ENCODE measurements at places on chromosomes 1 and 21.

DNA sequence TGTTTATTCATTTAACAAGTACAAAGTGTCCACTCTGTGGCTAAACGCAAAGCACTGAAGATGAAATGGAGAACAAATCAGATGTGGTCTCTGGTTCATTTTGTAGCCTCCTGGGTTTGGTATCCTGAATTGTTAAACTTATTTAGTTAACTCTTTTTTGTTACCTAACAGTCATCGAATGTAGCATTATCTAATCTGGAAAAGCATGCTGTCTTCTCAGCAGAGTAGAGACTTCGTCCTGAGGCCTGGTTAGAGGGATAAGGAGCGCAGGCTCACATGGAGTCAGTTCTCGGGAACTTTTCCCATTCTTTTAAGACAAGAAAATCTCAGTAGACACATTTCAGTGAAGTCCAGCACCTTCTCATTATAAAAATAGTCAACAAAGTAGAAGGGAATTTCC is 33.1 kb upstream of the SH3D21 start:
- DNase-seq, result no peak

GRCh38 chr1:8154621-8155052 is 128.5 kb upstream of the ERRFI1 start:
- DNase-seq, result no peak

- DNase-seq, result peak; percentile 43
Observed at GRCh38 chr1:160103658-160104408, 5.4 kb upstream of the IGSF8 start.

DNA sequence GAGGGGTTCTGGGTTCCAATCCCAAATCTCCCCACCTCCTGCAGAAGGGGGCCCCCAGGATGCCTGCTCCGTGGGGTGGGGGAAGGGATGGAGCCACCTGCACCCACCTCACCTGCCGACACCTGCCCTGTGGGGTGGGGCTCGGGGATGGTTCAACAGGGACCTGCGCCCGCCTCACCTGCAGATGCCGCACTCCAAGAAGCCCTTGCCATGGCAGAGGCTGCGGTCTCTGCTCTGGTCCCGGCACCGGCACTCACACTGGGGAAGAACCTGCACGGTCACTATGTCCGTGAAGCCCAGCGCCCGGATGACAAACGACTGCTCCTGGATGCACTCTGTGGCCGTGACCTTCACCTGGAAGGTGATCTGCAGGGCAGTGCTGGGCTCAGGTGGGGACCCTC is 18.1 kb upstream of the PTTG1IP start:
- DNase-seq, result no peak

GRCh38 chr1:234667600-234668576 is 57.9 kb upstream of the IRF2BP2 start:
- no peak for DNase-seq

GRCh38 chr1:98870959-98871903 is 133.4 kb downstream of the PLPPR5 start:
- DNase-seq, result no peak

GRCh38 chr1:201626629-201627275 is 87.8 kb downstream of the NAV1 start:
- DNase-seq, result no peak

- DNase-seq, result no peak
Observed at GRCh38 chr1:37726751-37727585, 34.7 kb downstream of the CDCA8 start.

DNA sequence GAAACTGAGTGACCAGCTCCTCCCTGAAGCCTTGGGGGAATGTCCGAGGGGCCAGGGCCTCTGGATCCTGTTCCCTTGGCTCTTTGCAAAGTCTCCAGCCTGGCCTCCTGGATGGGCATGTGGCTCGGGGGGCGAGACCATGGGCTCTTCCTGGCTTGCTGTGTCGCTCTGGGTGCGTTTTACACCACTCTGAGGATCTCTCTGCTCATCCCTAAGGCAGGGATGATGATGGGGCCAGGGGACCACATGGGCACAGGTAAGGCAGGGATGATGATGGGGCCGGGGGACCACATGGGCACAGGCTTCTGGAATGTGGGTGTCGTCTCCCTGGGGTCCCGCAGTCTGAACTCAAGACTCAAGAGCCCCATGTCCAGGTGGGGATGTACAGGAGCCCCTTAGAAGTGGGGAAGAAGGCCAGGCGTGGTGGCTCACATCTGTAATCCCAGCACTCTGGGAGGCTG is 17.7 kb downstream of the TP73 start:
- no peak for DNase-seq

DNA sequence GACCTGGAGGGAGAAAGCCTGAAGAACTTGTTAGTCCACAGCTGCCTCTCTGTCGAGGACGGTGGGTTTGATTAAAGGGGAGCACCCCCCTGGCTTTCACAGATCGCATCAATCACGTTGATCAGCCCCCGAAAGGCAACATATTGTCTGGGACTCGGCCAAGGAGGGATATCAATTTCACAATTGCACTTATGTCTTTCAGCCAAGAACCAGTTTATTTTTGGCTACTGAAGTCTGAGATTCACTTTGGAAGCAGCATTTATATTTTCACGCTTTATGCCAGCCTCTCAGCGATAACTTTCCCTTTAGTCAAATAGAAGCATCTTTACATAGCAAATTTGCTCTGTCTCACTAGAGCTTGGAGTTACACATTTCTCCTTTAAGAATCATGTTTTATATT is 253.2 kb upstream of the RRP15 start:
- DNase-seq, result no peak

DNA sequence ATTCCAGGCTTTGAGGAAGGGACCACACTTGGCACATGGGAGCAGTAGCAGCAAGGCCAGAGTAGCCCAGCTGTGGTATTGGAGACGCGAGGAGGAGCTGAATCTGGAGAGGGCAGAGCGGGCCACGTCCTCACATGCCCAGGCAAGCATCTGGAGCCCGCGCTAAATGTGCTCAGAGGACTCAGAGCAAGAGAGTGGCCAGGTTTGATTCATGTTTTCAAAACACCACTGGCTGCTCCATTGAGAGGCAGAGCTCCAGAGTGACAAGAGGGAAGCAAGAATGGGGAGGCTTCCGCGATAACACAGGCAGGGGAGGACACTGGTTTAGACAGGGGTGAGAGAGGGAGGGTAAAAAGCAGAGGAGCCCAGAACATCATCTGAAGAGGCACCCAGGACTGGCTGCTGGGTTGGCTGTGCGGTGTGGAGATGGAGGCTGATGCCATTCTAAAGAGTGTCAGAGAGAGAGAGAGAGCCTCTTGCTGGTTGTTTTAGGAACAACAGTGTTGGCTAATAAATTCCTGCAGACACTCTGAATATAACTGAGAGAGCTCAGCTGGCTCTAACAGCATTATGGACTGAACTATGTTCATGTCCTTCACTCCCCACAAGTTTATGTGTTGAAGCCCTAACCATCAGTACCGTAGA is 32.3 kb downstream of the RCAN1 start:
- no peak for DNase-seq

DNA sequence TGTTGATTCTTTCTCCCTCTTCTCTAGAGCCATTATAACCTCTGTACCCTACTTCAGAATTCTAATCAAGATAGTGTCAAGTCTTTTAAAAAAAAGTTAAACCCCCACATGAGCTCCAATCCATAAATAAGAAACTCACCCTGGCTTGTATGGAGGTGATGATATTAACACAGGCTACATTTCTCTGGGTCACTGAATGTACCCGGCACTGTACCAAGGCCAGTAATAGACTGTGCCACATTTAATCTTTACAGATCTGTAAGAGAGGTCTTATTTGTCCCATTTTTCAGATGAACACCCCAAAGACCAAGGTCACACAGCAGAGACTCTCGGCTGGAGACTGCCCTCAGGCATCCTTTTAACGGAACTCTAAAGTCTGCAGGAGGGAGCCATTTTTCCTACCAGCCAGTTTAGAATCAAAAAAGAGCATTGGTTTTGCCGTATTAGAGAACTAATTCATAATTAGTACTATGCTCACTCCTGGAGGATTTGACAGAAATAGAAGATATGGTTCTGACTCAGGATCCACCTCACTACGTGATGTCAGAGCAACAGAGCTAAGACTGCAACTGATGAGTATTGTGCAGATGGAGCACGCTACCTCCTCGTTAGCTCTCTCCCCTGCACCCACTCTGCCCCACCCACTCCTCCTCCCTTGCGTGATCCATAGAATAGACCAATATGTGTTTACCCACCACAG is 217.2 kb upstream of the HOOK1 start:
- no peak for DNase-seq

DNA sequence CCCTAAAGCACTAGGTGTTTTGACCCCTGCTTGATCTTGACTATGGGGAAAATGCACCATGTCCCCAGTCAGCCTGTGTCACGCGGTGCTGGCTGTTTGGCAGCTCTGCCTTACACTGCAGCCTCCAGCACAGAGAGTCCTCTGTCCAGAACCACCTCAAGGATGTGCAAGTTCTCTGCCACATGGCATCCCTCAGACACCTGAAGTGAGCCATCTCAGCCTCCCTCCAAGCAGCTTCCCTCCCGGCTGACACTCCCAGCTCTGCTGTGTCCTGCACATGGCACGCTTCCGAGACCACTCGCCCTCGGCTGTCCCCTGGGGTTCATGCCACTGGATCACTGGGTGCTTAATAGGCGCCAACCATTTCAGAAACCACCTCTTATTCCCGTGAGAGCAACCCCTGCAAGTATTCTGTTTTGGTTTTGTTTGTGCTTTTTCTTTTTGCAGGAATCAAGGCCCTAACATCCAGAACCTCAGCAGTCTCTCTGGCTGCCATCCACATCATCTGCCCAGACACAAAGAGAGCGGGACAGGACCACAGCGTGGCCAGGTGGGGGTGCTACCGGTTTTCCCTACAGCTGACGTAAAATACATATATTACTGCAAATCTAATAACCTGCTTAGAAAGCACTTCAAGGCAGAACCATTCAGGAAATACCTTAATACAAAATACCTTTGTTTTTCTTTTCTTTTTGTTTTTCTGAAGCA is 45.7 kb downstream of the CAPZB start:
- DNase-seq, result peak; percentile 48

GRCh38 chr1:52002038-52002917 is 11.8 kb upstream of the RAB3B start:
- DNase-seq, result peak; percentile 67

- DNase-seq, result no peak
Observed at GRCh38 chr1:26148887-26149286, 10.0 kb upstream of the FAM110D start.

DNA sequence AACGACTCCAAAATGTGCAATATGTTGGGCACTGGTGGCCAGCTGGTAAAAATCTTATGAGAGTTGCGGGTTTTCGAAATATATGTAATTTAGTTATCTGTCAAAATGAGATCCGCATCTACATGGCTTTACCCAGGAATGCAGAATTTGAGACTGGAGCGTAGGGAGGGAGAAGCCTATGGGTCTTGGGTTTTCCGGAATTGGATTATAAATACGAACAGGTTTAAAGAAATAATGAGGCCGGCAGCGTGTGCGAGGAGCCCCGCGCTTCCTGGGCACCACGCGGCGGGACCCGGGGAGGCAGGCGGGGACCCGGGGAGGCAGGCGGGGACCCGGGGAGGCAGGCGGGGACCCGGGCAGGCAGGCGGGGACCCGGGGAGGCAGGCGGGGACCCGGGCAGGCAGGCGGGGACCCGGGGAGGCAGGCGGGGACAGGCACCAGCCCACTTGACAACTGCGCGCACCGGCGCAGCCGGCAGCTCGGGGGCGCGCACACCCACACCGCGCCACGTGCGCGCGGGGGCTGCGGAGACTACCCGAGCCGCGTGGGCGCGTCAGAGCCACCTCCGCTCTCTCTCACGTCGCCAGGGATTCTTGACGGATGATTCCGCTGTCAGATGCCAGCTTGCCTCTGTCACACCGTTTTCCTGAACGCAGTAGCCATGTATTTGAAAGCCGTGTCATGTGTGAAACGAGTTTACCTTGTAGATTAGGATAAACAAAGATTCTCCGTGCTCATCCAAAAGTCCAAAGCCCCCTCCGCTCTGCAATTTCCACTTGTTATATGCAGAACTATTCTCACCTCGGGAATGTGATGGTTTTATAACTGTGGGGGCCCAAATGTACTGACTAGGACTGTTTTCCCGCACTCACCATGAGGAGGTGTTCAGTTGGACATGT is 54.3 kb upstream of the HNRNPU start:
- peak; percentile 43 for DNase-seq

GRCh38 chr1:46197560-46197963 is 672 bp downstream of the POMGNT1 start:
- DNase-seq, result no peak

DNA sequence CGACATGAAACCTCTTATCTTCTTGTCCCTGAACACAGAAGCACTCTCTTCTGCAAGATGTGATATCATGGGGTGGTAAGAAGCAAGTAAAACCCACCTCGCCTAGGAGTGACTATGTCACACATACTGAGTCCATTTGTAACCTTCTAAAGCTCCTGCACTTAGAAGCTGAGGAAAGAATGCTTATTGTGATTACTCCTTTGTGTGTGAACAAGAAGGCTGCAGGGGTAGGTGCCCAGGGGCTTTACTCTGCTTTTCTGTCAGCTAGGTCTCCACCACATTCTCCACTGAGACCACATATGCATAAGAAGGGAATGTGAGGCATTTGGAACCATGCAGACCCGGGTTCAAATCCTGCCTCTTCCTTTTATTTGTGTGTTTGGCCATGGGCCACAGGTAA is 144.3 kb downstream of the DMRTA2 start:
- no peak for DNase-seq

All from hippocampal formation (tissue), 2 donors.